Adipocyte (in vitro differentiated cells): ENCODE measurements at places on chromosomes 7 and 10.

DNA sequence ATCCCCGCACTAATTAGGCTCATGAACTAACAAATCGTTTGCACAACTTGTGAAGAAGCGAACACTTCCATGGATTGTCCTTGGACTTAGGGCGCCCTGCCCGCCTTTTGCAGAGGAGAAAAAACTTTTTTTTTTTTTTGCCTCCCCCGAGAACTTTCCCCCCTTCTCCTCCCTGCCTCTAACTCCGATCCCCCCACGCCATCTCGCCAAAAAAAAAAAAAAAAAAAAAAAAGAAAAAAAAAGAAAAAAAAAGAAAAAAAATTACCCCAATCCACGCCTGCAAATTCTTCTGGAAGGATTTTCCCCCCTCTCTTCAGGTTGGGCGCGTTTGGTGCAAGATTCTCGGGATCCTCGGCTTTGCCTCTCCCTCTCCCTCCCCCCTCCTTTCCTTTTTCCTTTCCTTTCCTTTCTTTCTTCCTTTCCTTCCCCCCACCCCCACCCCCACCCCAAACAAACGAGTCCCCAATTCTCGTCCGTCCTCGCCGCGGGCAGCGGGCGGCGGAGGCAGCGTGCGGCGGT, at the start of gene EMX2:
Gene EMX2, plus strand, starts transcription at position 41 of the 519 bp plus-strand sequence. CDS start 522 bp downstream, outside the sequence.
- DNase-seq, result no peak

- no peak for DNase-seq
Measured at GRCh38 chr10:76265441-76266113, 834.2 kb downstream of the LRMDA start.

DNA sequence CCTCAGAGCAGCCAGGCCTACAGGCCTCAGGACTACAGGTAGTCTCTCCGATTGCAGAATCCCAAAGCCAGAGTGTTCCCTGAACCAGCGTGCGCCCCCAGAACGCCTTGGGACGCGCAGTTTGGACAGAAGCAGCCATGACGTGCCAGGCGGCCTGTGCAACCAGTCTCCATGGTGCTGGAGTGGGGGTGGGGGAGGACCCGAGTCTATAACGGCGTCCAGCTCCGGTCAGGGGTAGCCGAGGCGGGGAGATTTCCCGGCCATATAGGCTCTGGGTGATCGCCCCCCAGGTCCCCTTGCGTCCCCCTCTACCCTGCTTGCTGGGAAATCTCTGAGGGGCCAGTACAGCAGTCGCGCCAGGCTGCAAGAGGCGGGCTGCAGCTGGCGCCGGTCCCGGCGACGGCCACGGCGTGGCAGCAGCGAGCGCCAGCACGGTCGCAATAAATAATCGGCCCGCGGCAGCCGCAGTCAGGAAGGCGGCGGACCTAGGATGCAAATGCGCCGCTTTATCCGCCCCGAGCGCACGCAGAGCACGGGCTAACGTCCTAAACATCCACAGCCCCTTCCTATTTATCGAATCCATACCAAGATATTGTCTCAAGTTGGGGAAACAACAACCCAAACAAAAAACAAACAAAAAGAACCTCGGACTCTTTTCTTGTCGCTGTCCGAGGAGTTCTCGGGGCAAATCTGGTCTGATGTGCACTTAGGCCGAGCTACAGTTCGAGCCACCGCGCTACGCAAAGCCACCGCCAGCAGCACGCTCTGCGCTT, 1.6 kb downstream of the HOXA3 start:
- DNase-seq, result peak; percentile 83

GRCh38 chr10:123287594-123288247, 133.5 kb downstream of the BUB3 start:
- DNase-seq, result peak; percentile 7

DNA sequence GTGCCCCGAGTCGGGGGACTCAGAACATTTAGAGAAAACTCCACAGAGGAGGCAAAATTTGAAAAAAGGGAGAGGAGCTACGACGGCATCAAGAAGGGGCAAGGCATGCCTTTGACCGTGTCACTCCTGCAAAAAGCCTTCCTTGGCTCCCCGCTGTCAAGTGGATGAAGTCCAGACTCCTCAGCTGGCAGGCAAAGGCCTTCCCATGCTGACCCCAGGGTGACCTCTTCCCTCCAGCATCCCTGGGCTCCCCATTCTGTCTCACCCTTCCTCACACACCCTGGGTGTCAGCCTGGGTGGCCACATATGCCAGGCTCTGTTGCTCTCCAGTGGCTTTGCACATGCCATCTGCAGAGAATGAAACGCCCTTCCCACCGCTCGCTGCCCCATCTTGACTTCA, 88.4 kb upstream of the ZMIZ1 start:
- no peak for DNase-seq
